ENCODE measurements at places on chromosomes 5 and 9. TPM values are rescaled to one million over a fixed set of nuclear protein-coding genes. Genes with fewer than 3 reads are reported as not detected.

- DNase-seq = no peak
Observed at GRCh38 chr9:110814159-110814558, 145.6 kb downstream of the MUSK start.

DNA sequence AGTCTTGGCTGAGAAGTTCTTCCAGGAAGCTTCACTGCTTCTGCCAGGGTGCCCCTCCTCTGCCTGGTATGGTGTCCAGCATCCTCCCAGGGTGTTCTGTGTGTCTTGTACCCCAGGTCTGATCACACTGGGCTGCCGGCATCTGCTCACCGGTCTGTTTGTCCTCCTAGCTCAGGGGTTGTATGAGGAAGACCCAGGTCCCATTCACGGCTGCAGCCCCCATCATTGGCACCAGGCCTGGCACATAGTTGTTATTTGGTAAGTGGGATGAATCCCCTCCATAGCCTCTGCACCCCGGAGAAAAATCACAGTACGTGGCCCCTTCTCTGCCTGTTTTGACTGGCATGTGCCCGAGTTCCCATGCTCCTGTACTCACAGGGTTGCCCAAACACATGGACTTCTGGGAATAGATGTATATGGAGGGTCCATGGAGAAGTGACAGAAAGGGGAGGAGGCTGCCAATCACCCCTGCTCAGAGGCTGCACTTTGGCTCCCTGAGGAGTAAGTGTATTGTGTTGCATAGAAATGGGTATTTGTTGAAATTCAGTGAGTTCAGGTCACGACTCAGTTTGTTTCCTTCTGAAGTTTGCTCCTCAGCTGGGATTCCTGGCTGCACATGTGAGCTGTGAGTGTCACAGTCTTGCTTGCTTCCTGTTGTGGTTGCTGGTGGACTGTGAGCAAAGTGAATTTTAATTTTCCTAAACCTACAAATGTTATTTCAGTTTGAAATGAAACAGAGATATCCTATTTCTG lies 96.2 kb downstream of the HSPA4 start:
- DNase-seq = no peak

DNA sequence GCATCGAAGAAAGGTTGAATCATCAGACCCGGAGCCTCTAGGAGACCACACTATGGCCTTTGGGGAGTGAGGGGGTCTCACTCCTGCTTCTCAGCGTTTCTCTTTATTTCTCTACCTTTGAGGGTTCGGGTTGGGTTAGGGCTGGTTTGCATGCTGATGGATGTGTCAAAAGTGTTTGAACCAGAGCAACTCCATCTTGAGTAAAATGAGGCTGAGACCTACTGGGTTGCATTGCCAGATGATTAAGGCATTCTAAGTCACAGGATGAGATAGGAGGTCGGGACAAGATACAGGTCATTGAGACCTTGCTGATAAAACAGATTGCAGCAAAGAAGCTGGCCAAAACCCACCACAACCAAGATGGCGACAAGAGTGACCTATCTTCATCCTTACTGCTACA lies 44.9 kb upstream of the TCF7 start:
- DNase-seq = no peak

DNA sequence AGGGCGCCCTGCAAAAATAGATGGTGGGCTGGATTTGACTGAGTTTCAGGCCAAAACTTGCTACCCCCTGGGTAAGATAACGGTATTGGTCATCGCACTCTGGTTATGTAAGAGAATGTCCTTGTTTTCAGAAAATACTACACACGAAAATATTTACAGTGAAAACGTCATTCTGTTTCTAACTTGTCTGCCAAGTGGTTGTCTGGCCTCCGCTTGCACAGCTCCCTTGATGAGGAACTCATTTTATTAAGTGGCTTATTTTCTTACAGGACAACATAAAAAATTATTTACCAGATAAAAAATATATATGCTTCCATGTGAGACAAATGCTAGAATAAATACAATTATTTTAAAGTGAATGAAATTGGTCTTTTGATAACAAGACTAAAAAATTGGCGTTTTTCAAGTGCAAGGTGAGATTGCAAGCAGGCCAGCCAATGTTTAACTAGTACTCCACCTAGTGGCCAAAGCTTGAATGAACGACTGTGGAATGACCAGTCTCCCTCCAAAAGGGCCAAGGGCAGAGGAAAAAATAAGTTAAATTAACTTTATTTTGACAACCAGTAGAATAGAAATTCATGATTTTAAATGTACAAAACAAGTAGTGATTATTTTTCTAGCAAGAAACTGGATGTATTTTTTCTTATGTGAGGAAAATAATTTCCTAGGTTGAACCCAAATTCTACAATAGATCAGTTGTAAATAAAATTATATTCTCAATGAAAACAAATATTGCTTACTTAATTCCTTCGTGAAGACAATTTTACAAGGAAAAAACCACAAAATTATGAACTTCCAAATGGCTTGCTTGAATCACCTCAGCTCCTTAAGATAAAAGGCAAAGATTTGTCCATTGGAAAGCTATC lies 93.2 kb downstream of the ZFAND5 start:
- peak; percentile 64 for DNase-seq

GRCh38 chr9:79667817-79668436 lies 96.2 kb downstream of the TLE4 start:
- no peak for DNase-seq

- DNase-seq = no peak
Observed at GRCh38 chr9:30258094-30258493, 2126.3 kb upstream of the ACO1 start.

DNA sequence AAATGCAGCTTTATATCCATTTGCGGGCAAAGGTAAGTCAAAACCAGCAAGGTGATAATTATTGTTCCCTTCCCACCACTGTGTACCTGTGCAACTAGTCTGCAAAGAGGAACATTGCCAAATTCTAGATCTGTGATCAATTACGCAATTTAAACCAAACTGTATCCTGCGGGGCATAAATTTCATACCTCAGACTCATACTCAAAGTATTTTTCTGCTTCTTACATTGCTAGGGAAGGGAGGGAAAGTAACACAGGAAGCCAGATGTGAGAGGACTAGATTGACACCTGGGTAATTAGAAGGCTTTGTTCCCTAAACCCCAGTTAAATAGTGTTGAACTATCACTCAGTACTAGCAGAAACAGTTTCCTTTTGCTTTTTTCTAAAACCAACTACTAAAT lies 240.2 kb upstream of the ZNF608 start:
- DNase-seq = no peak

- peak; percentile 89 for DNase-seq
Observed at GRCh38 chr5:137667341-137667740, 68.5 kb downstream of the KLHL3 start.

DNA sequence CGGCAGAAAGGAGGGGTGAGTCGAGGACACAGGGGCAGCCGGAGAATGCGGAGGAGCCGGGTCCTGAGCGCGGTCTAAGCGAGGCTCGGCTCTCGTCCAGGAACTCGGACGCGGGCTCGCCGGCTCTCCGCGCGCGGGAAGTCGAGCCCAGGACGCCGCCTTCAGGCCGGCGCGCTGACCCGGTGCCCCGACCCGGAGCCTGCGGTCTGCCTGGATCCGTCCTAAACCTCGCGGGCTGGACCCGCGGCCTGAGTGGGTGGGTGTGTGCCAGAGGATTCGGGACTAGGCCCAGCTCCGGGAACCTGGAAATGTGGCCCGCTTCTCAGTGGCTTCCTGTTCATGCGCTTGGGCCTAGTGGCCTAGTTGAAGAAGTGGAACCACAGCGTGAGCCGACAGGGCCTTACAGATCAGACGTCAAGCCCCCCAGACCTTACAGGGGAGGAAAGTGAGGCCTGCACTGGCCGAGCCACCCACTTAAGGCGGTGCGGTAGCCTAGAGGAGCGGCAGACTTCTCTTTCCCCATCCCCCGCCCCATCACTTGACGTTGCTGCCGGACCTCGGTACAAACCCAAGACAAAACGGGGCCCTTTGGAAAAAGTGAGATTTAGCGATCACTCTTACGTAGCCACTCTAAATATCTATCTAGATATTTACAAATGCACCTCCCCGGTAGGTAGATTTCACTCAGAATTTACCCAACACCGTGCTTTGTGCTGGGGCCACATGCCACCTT lies 1.2 kb downstream of the CDKN2B-AS1 start:
- DNase-seq = no peak

DNA sequence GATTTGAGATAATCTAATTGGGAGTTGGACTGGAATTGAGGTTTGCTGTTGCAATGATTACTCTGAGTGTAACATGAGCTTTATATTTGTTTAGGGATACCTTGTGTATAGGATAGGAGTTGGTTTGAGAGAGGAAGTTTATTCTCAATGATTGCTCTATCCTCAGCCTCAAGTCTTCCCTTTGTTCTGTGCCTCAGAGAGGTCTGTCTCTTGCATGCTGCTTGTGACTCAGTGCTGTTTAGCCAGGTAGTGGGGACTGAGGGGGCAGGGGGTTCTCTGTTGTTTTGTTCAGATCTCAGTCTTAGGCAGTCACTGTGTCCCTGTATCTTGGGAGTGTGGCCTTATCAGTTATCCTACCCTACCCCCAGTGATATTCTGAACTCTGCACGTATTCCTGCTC lies 192.1 kb downstream of the SPATA31D1 start:
- DNase-seq = no peak

DNA sequence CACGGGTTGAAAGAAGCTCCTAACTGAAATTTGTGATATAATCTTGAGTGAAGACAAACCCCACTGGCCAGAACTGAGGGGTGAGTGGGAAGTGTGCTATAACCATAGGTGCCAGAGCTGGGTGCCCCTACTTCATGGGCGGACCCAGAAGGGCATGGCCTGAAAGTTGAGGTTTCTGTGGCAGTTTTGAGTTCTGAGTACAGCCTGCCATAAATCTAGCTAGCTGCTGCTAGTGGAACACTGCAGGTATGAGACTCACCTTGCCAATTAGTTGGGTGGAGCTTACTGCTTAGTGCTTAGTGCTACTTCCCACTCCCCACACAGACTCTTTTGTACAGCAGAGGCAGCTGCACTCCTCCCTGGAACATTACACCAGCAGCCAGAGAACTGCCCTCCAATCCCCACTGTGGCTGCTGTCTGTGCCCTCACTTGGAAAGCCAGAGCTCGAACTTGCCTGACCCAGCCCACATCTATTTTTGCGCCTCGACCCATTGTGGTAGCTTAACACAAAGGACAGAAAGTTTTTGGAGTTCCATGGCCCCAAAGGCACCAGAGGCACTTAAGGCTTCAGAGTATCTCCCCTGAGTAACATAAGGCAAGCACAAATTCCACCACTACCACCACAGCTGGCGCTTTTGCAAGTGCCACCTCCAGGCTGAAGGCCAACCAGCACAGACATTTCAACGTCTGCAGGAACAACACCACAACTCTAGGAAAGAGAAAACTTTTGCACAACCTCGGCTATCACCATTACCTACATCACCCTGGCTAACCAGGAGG lies 27.1 kb upstream of the PTGER4 start:
- DNase-seq = no peak

DNA sequence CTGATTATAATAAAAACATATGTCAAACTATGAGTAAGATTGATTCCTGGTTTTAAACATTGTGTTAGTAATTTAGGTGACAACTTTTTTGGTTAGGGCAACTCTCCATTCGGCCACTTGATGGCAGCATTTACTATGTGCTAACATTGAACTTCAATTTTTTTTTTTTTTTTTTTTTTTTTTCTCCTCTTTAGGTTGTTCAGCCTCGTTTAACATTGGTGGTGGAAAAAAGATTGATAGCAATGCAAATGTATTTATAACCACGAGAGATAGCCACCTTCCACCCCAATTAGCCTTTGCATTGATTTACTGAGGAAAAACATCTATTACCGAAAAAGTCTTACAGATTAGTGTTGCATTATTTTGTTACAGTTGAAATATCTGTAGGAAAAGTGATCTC lies 159.1 kb downstream of the CSNK1G3 start:
- peak; percentile 47 for DNase-seq

GRCh38 chr5:116486588-116486987 lies 88.0 kb downstream of the SEMA6A start:
- peak; percentile 21 for DNase-seq

DNA sequence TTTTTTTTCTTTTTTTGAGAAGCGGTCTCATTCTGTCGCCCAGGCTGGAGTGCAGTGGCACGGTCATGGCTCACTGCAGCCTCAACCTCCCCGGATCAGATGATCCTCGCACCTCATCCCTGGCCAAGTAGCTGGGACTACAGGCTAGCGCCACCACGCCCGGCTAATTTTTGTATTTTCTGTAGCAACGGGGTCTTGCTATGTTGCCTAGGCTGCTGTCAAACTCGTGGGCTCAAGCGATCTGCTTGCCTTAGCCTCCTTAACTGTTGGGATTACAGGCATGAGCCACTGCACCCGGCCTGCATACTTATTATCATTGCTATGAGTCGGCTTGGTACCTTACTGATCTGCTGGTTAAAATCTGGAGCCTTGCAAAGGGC lies 790 bp upstream of the IARS1 start:
- peak; percentile 14 for DNase-seq

SPAG8 gene
- total RNA-seq = 0.80 TPM

HEMGN gene
- not detected for total RNA-seq

CAMLG gene
- 34.9 TPM for total RNA-seq

ITK gene
- not detected for total RNA-seq

LHFPL2 gene
- 25.7 TPM for total RNA-seq

FYB1 gene
- total RNA-seq = 0.25 TPM

CDC20B gene
- total RNA-seq = not detected

TMOD1 gene
- 1.6 TPM for total RNA-seq
